Stimulated activated CD8-positive, alpha-beta memory T cell treated with anti-CD3 and anti-CD28 coated beads, Interleukin-4, amount 100 ng/mL, for 1 hour (primary cell): ENCODE measurements at places on chromosomes 2 and 18.

DNA sequence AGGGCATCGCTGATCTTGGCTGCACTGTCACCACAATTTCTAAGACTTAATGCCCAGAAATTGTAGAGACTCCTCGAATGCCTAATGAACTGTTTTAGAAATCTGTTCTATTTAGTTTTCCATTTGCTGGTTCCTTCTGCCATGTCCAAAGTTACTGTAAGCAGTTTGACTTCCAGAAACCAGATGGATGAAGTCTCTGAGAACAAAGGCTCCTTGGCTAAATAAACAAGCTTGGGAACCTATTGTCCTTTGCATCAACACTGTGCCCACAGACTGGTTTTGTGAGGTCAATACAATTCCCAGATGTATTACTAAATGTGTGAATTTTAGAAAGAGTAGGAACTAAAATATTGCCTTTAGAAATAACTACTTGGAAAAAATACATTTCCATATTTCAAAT, 600.2 kb downstream of the NYAP2 start:
- DNase-seq = no peak

DNA sequence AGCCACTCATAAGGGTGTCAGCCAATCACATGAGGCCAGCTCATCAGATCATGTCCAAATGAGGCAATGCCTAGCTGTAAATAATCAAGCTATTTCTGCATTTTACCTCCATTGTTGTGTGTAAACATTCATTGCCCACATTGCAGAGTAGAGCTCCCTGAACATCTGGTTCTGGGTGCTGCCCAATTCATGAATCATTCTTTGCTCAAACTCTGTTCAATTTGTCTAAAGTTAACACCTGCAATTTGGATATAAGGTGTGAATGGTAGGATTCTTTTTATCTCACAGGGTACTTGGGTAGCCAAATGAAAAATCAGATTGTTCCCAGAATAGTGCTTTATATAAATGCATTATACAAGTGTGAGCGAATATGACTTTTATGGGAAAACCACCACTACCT, 345.5 kb upstream of the NT5C1B start:
- DNase-seq = no peak

- DNase-seq = no peak
Observed at GRCh38 chr2:219218217-219218731, 484 bp downstream of the ABCB6 start.

GRCh38 chr2:36729067-36729466, 32.6 kb downstream of the VIT start:
- DNase-seq = no peak

DNA sequence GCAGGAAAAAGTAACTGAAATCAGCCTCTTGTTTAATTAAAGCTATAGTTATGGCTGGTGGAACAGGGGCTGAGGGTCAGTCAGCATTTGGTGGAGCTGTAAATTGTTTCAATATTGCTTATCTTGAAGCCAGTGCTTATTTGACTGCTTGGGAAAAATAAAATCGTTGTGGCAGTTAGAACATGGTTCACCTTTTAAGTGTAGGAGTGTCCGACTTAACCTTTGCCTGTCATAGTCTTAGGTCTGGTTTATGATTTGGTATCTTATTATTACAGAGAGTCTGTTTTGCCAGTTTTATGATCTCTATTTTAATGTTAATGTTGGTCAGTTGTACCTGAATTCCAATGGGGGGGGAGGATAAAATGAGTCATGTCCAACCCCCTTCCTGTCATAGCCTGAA, 27.2 kb upstream of the NOL4 start:
- DNase-seq = no peak

GRCh38 chr2:217938036-217938435, 64.8 kb downstream of the TNS1 start:
- no peak for DNase-seq

GRCh38 chr18:21914739-21915319, 174.2 kb downstream of the MIB1 start:
- DNase-seq = no peak

DNA sequence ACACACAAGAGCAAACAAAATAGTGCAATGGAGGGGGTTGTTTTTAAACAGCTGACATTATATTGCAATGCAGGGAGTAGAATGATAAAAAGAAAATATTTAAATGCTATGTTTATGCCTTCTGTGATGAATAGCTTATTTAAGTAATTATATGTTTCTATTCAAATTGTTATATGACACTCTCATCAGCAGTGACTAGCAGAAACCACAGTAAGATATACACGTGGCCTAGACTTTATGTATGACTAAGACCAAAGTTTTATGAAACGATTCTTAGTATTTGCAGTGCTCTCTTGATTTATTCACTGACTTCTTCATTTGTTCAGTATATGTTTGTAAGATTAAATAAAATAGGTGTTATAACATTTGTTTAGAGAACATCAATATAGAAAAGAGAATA, 26.1 kb upstream of the C1D start:
- no peak for DNase-seq

- DNase-seq = no peak
Observed at GRCh38 chr2:120609826-120610395, 125.8 kb upstream of the GLI2 start.

GRCh38 chr2:159119652-159120257, 151.3 kb downstream of the TANC1 start:
- DNase-seq = no peak

DNA sequence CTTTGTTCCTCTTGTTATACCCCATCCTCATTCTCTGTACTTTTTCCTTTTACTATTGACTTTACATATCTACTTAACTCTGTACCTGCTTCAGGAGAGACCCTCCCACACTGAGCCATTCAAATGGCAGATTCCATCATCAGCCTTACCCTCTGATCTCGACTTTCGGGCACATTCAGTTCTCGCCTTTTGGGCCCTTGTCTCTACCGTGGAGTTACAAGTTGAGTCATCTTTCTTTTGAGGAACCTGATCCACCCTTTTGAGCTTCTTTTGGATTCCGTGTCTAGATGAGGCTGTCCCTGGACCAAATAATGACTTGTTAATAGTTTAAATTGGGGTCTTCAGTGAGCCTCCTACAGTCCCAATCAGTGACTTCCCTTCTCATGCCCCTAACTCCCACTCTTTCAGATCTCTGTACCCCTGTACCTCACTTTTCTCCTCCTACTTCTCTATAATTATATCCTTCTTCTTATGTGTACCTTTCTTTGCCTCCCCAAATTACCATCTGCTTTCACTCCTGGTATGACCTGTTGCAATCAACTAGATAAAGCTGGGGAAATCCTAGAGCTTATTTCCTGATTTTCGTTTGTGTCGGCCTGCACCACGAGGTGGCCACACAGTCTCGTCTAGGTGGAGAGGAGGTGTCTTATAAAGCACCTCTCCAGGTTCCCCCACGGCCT, 17.2 kb downstream of the SP110 start:
- no peak for DNase-seq

DNA sequence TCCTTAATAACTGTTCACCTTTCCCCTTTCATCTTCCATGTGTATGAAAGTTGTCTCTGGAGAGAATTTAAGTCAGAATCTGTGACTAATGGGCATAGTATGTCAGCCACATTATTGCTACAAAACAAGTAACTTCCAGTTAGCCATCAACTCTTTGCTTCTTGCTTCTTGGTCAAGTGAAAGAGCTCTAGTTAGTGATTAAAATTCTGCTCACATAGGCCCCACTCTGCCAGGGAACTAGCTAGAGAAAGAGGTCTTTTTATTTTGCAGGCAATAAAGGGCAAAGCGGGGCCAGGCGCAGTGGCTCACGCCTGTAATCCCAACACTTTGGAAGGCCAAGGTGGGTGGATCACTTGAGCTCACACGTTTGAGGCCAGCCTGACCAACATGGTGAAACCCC, 64.6 kb downstream of the COLEC12 start:
- DNase-seq = no peak

DNA sequence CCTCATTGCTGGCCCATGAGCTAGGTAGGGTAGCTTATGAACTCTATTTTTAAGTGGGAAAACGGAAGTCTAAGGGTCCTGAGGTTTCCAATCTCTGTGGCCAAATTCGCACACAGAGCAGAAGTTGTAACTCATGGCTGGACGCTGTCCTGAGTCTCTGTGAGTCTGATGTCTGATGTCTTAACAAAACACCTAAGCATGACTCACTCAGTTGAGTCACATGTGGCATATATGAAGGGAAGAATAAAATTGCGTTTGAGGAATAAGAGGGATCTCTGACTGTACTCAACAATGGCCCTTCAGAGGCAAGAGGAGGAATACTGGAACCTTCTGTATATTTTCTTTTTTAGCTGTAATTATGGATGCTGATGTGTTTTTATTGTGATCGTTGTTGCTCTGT, 569.7 kb downstream of the RIT2 start:
- no peak for DNase-seq

GRCh38 chr2:164824872-164825271, 16.8 kb downstream of the COBLL1 start:
- DNase-seq = no peak

GRCh38 chr2:68548396-68548795, 81.0 kb downstream of the APLF start:
- DNase-seq = no peak

DNA sequence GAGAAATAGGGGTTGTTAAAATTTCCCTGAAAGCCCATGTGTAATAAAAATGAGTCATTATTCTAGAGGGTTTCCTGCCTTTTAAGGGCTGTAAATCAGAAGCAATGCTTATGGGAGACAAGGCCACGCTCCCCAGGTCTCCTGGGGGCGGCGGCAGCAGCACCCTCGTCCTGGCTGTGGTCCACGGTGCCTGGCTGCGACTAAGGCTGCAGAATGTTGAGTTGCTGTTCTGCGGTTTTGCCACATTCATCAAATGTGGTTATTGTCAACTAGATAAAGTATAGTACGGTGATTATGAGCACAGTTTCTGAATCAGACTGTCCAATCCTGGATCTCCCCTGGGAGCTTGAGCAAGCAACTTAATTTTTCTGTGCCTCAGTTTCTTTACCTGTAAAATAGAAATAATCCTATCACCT, 11.9 kb upstream of the AGFG1 start:
- peak; percentile 17 for DNase-seq

DNA sequence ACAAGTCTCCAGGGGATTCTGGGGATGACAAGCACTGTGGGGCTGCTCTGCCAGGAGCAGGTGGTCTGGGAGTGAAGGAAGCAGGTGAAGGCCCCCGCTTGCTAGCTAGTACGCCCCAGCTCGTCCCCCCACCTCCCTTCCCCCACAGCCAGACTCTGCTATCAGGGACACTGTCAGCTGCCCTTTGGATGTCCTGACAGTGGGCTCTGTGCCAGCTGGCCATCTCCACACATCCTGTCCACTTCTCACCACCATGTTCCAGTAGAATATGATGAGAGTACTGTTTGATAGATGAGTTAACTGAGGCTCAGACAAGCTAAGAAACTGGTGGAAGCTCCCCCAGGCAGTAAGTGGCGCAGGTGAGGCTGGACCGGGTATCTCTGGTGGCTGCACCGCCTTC, 276.2 kb downstream of the CELF4 start:
- no peak for DNase-seq

- DNase-seq = no peak
Observed at GRCh38 chr2:144310484-144310883, 209.4 kb downstream of the ZEB2 start.

GRCh38 chr2:134295441-134295840, 41.6 kb downstream of the MGAT5 start:
- no peak for DNase-seq

DNA sequence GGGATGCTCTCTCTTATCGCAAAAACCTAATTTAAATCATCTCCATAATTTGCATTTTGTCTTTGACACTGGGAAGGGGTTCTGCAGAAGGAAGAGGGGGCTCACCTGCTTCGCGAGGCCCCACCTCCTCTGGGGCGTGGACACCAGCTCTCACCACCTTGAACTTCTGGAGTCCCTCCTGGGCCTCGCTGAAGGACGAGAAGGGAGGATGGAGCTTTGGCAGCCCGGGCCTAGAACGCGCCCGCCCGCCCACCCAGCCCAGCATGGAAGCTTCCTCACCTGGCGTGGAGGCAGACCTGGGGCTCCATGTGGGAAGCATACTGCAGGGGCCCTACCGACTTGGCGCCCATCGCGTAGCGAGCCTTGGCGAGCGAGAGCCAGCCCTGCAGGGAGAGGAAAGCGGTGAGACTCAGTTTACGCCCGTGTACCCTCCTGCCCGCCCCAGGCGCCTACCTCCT, 1.1 kb upstream of the IMP4 start:
- no peak for DNase-seq

GRCh38 chr18:3728704-3729437, 278.9 kb downstream of the TGIF1 start:
- DNase-seq = no peak

DNA sequence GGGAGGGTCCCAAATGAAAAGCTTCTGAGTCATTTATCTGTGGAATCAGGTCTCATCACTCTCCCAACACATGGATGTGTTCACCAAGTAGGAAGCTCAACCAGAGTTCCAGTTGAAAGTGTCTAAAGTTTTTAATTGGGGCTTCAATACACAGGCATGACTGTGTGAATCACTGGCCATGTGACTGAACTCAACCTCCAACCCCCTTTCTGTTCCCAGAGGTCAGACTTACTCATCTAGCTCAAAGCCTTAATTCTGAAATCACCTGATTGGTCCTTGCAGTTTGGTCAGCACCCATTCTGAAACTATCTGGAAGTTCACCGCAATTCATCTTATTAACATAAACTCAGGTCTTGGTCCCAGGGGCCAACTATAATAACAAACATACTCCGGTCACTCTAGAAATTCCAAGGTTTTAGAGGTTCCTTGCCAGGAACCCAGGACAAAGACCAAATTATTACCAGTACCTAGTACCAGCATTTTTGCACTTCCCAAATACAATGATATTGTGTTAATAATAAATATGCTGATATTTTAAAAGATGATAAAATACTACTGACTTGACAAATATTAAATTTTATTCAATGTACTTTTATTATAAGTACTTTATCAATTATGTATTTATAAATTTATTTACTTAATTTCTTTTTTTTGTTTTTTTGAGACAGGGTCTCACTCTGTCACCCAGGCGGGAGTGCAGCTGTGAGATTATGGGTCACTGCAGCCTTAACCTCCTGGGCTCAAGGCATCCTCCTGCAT, 10.7 kb upstream of the RBM45 start:
- no peak for DNase-seq

DNA sequence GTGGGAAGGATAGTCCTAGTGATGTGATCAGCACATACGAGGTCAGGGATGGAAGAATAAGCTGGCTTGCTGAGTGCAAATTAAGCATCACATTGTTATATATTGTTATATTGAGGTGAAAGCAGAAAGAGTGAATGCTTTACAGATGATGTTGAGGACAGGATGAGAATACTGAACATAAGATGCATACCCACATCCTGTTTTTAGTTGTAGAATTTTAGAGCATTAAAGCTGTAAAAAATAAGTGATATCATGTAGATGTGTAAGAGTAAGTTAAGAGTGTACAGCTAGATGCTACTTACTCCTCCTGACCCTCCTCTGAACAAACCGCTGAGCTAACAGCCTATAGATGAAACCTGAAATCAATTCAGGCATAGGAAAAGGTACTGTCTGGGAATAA, 271.0 kb upstream of the KCNJ3 start:
- DNase-seq = no peak

DNA sequence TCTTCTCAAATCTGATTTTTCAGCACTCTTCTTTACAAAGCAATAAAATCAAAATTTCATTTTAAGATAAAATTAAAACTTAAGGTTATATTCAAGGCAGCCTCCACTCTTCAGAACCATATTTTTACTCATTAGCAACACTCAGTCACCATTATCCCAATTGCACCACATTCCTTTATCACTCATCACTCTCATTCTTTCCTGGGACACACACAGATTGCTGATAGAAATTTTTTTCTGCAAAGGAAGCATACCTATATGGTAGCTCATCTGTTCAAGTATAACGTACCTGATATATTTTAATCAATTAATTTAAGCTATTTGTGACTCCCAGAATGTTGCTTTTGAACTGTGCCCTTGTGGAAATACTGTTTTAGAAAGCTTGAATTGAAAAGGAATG, 1559.3 kb upstream of the ZEB2 start:
- no peak for DNase-seq
